ENCODE measurements at places on chromosomes 2 and 18. TPM values are rescaled to one million over a fixed set of nuclear protein-coding genes. Genes with fewer than 3 reads are reported as not detected.

TUBA4B gene
- not detected for total RNA-seq

SLC8A1 gene
- total RNA-seq = 3.4 TPM

PRLH gene
- not detected for total RNA-seq

GPR17 gene
- total RNA-seq = not detected

MBOAT2 gene
- 5.3 TPM for total RNA-seq
